ENCODE measurements at places on chromosomes 1 and 21.

DNA sequence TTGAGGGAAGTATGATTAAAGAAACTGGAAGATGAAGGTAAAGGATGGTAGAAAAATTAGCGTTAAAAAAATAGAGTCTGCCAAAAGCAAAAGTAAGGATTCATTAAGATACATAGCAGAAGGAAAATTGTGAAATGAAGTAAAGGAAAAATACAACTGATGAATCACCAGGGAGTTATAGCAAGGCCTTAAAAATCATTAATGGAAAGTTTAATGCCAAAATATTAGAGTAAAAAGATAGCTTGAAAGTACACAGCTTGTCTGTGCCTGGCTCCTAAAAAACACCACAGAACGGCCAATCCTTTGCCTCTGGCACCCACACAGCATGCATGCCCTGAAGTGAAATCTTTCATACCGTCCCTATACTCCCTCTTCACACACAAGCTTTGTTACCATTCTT is 66.9 kb upstream of the APOBEC4 start:
- DNase-seq = no peak

DNA sequence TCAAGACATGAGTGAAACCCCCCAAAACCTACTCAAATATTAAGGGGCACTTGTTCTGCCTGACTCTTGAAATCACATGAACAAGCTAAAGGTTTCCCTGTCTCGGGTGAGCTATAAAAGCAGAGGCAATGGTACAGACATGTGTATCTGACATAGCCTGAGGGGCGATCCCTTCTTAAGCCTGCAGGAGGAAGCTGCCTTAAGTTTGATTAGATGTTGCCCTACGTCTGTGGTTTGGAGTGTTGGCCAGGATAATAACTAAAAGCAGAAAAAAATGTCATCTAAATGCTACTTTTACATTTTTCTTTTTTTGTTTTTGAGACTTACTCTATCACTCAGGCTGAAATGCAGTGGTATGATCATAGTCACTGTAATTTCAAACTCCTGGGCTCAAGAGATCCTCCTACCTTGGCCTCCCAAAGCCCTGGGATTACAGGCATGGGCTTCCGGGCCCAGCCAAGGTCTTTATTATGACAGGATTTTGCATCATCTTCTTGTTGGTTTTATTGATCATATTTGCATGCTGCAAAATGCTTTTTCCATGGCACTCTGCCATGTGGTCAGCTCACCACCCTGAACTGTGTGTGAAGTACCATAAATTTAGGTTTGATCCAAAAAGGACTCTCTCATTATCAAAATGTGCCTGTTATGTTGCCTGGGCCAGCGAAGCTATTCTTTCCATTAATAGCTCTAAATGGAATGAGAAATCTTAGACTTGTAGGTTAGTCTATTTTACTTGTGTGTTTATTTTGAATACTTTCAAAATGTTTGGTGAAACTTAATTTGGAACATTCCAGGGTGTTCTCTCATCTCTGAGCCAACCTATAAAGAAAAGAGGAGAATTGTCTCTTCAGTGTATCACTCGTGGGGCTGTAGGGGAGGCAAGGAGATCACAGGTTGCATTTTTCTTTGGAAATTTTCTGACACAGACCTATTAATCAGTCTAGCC is 15.0 kb upstream of the HMGN1 start:
- DNase-seq = no peak

GRCh38 chr1:232367293-232367692 is 262.6 kb downstream of the SIPA1L2 start:
- DNase-seq = no peak

GRCh38 chr1:154460695-154461260 is 41.2 kb upstream of the TDRD10 start:
- no peak for DNase-seq

- peak; percentile 57 for DNase-seq
Observed at GRCh38 chr1:32321712-32322291, 14.2 kb downstream of the MARCKSL1 start.

DNA sequence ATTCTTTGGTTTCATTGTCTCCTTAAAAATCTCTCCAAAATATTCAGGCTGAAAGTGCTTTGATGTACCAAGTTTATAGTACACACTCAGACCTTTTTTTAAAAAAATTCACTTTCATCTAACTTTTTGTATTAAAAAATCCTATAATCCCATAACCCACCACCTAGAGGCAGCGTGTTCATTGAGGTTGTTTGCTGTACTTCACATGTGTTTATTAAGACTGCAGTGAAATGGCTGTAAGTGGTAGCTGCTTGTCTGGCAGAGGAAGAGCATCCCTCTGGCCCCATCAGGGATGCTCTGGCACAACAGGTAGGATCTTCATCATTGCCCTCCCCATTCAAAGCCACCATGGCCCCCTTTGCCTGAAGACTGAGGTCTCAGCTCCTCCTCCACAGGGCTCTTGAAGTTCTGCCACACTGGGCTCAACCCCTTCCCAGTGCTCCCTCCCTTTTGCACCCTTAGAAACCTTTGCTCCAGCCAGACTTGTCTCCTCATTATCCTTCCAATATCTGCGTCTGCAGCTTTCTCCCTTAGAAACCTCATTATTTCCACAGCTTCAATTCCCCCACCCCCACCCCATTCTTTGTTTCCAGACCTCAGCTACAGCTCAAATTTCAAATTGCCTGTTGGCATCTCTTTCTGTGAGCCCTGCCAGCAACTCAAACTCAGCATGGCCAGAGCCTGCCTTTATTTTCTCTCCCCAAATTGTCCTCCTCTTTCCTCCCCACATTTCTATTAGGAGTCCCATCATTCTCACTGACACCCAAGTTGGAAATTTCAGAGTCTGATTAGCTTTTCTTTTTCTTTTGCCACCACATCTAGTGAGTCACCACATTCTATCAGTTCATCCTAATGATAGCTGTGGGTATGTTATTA is 369.6 kb upstream of the USP24 start:
- no peak for DNase-seq

DNA sequence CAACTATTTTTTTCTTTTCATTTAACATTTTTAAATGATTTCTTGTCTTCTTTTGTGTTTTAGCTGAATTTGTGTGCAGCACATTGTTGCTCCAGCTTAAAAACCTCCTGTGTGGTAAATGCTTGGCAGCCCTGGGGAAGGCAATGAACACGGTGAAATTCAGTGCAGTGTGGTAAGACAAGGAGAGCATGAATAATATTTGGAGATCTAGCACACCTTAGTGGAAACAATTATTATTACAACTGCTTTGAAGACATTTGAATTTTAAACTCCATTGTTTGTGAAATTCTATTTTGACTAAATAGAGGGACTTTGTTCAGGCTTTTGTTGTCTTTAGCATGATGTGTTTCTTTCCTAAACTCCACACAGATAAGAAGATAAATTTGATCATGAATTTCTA is 242.6 kb upstream of the CXADR start:
- no peak for DNase-seq

- no peak for DNase-seq
Observed at GRCh38 chr1:43625063-43625780, 24.7 kb upstream of the KDM4A start.

GRCh38 chr1:156908955-156909354 is 11.5 kb upstream of the LRRC71 start:
- DNase-seq = no peak

DNA sequence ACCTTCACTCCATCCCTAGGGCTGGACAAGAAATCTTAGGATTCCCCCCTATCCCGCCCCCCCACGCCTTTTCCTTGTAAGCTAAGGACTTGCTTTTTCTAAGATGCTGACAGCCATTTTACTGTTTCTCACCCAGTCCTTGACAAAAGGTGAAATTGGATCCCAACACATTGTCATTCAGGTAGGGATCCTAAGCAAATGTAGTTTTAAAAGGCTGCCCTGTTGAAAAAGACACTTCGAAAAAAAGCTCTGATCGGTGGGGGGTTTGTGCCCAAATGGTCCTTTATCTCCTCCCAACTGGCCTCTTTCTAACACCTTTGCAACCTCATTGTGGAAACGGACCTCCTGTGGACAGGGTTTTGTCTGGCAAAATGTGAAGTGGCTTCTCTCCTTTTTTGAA is 2.9 kb downstream of the CACHD1 start:
- DNase-seq = no peak

DNA sequence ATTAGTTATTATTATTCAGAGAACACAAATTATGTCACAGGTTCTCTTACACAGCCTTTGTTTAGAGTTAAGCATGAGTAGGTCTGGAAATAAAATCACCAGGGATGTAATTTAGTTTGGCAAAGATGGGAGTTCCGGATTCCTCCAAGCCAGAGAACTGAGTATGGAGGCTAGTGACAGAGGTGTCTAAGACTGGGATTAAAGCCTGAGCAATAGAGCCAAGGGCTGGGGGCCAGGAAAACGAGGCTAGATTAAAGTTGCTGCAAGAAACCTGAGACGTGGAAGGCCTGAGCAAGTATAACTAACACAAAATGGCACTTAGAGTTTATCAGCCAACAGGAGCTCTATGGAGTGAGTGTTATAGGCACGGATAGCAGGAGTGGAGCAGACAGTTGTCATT is 381.6 kb downstream of the SRGAP2C start:
- DNase-seq = no peak

DNA sequence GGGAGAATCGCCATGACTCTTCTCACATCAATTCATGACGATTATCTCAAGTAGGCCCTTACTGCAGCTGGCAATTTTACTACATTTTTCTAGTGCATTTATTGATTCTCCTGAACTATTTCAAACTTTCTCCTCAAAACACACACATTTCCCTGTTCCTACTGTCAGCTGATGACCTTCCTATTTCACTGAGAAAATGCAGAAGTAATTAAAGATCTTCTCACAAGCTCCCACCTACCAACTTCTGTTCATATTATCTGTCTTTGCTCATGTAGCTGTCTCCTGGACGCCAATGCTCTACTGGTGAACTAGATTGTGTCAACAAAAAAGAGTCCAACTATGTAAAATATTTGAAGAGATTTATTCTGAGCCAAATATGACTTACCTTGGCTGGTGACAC is 36.4 kb upstream of the FASLG start:
- no peak for DNase-seq

GRCh38 chr1:95876276-95876675 is 642.3 kb downstream of the RWDD3 start:
- DNase-seq = no peak

GRCh38 chr1:157540160-157540748 is 12.1 kb downstream of the FCRL5 start:
- DNase-seq = no peak

- no peak for DNase-seq
Observed at GRCh38 chr1:62637392-62638105, 40.2 kb downstream of the ANGPTL3 start.
